ENCODE measurements at places on chromosomes 3 and 15.

GRCh38 chr15:68775671-68776476 is 44.8 kb downstream of the ANP32A start:
- DNase-seq = no peak

GRCh38 chr15:63517202-63517601 is 12.8 kb downstream of the USP3 start:
- DNase-seq = no peak

- no peak for DNase-seq
Observed at GRCh38 chr3:43319794-43320193, 33.5 kb downstream of the SNRK start.

- DNase-seq = no peak
Observed at GRCh38 chr15:31101262-31102038, at the start of gene TRPM1. Gene TRPM1 (minus strand): TSS chr15:31101725. CDS start chr15:31081355, 20,370 bp downstream.

DNA sequence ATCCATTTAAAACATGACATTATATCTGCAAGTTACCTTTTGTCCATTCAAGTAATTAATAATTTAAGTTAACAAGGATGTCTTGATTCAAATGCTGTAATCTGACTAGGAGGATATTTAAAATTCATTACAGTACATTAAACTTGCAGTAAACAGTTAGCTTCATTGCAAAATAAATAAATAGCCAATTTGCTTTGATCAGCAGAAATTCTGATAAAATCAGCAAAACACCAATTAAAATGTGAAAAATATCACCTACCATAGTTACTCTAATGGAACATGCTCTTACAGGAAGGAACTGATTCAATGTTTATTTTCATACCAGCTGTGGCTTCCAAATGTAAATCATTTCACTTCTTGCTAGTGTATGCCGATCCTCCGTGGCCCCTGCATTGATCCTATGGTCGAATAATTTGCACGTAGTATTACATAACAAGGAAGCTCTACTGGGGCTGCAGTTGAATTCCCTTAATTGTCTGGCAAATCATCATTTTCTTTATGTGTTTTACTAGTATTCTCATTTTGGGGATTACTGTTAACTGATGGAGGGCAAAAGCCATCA is 150.7 kb downstream of the FOXB1 start:
- no peak for DNase-seq

DNA sequence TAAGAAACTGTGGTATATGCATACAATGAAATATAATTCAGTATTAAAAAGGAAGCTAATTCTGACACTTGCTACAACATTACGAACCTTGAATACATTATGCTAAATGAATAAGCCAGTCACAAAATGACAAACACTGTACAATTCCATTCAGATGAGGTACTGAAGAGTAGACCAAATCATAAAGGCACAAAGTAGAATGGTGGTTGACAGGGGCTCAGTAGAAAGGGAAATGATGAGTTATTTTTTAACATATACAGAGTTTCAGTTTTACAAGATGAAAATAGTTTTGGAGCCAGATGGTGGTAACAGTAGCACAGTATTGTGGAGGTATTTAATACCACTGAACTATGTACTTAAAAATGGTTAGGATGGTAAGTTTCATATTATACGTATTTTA is 254.6 kb upstream of the RBMS3 start:
- no peak for DNase-seq

DNA sequence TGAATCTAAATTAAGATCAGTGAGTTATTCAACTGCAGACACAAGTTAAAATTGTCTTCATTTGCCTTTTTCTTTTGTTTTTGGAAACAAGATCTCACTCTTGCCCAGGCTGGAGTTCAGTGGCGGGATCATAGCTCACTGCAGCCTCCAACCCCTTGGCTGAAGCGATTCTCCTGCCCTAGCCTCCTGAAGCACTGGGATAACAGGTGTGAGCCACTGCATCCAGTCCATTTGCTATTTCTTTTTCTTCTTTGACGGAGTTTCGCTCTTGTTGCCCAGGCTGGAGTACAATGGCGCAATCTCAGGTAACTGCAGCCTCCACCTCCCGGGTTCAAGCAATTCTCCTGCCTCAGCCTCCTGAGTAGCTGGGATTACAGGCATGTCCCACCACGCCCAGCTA is 10.3 kb downstream of the RNF168 start:
- DNase-seq = no peak

- DNase-seq = no peak
Observed at GRCh38 chr3:150253622-150254021, 154.5 kb upstream of the TSC22D2 start.
